Central memory CD4-positive, alpha-beta T cell (primary cell): ENCODE measurements at places on chromosomes 4 and X.

DNA sequence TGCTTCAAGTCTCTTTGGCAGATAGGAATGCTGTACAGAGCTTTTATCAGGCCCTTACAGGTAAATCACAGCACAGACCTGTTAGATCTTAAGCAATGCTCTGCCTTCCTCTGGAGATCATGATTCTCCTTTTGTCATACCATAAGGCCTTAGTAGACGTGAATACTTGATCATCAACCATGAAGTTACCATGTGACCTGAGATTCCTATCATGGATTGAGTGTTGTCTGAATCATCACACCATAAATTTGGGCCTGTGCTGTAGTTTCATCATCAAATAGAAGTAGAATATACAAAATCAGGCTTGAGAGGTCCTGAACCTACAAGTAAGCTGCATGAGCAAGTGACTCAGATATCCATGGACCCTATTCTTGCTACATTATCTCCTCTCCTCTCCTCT lies 466.8 kb upstream of the INTU start:
- DNase-seq, result no peak

DNA sequence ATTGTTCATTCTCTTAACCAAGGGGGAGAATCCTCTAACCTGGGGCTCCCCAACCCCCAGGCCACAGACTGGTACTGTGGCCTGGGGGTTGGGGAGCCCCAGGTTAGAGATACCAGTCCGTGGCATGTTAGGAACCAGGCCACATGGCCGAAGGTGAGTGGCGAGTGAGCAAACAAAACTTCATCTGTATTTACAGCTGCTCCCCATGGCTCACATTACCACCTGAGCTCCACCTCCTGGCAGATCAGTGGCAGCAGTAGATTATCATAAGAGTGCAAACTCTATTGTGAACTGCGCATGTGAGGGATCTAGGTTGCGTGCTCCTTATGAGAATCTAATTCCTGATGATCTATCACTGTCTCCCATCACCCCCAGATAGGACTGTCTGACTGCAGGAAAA lies 957.2 kb upstream of the PRKX start:
- no peak for DNase-seq

DNA sequence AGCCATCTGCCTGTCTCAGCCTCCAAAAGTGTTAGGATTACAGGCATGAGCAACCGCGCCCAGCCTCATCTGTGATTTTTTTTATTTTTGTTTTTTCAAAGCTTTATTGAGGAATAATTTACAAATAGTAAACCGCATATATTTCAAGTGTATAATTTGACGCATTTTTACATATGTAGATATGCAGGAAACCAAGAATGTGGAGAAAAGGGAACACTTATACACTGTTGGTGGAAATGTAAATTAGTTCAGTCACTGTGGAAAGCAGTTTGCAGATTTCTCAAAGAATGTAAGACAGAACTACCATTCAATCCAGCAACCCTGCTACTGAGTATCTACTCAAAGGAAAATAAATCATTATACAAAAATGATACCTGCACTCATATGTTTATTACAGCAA lies 85.9 kb downstream of the SLC16A2 start:
- no peak for DNase-seq

DNA sequence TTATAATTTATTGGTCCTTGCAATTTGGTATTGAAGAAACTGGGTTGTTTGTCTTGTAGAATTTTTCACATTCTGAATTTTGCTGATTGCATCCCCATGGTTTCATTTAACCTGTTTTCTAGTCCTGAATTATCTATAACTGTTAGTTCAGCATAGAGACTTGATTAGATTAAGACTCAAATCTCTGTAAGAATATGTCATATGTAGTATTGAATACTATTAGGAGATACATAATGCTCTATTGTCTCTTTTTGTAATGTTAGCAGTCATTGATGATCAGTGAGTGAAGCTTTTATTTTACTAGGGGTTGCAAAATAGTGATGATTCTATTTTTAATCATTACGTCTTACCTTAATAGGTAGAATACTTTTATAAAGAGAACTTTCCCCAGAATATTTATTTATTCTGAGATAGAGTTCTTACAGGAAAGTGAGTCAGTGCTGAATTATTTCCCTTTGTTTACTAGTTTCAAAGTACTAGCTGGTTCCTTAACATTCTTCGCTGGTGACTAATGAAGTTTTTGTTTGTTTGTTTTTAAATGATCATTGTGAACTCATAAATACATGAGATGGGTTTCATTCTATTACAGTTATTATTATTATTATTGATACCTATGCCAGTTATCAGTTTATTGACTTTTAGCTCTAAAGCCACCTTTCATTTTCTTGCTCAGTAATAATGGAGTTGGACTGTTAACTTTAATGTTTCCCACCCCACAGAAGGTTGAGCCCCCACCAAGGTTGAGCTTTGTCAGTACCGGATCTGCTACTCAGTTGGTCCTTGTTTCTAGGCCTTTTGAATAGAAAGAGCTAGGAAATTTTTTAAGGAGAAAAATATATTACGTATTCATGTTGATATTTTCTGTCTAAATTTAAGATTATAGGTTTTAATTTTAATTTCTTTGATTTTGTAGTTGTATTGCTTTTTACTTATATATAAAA lies 102.3 kb downstream of the LARP1B start:
- DNase-seq, result no peak

GRCh38 chr4:106022454-106022853 lies 127.2 kb downstream of the NPNT start:
- no peak for DNase-seq

DNA sequence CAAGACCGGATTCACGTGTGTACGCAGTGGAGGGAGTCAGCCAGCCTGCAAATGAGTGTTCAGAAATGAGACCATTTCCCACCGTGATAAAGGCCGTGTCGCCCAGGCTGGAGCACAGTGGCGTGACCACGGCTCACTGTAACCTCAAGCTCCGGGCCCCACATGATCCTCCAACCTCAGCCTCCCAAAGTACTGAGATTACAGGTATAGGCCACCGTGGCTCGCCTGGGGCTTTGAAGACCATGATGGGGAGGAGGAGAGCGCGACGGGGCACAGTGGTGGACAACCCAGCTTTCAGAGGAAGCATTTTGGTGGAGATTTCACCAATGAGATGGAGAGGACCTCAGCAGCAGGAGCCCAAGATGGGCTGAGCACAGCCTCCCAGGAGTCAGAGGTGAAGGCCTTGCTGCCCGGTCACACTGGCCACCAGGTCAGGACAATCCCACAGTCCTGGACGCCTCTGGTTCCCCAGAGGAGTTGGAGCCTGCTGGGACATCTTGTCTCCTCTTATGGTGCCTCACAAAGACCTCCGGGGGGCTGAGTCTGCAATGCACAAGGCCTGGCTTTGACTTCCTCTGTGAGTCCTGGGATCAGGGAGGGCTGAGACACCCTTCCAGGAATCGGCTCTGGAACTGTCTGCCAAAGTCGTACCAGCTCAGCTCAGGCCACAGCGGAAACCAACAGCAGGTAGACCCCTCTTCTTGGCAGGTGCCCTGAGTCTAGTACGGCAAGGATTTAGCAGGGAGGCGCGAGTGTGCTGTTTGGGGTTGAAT lies 22.4 kb upstream of the MXD4 start:
- DNase-seq, result no peak

DNA sequence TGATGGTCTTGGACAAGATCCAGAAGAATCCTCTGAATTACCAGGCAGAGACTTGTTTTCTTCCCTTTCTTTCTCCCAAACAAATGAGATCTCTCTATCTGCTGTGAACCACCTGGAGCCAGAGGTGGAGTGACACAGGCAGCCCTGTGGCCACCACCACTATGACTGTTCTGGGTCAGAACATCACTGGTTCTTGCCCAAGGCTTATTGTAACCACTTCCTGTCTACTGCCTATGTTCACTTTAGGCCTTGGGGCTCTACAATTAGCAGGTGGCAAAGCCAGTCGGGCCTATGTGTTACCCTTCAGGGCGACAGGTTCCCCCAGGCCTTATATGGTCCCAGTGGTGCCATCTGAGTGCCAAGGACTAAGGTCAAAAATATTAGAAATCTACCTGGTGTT lies 161.2 kb downstream of the GLUD2 start:
- no peak for DNase-seq

DNA sequence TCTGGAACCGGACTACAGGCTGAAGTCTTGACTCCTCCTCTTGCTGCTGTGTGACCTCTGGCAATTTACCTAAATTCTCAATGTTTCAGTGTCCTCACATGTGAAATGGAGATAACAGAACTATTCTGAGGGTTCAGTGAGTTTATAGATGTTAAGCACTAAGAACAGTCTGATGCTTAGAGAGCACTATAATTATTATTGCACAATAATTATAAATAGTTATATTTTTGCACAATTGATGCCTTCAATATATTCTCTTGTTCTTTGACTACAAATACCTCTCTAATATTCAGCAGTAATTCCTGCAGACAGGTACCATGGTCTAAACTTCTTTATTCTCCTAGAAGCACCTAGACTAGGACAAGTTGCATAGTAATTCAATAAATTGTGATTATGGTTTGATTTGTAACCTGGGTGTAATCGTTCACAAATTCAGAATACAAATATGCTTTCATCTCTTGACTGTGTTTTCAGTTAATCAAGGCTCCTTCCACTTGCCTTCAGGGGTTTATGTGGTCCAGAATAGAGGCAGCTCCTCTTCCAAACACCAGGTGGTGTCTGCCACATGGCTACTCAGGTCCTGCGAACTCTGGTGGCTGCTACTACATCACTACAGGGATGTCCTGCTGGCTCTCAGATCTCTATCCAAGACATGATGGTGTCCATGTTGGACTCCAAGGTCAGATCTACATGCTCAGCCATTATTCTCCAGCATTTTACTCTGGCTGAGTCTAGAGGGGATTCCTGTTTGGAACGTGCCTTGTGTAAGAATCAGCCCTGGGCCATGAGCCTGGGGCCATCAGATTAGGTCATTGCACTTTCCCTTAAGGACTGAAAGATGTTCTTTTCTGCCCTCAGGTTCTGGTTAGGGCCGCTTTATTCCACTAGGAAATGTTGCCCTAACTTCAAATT lies 103.4 kb downstream of the QRFPR start:
- no peak for DNase-seq

GRCh38 chrX:47321823-47322371 lies 48.5 kb upstream of the ZNF157 start:
- DNase-seq, result no peak
